Stimulated activated CD8-positive, alpha-beta memory T cell treated with anti-CD3 and anti-CD28 coated beads, Interleukin-4, amount 100 ng/mL, for 4 hours (primary cell): ENCODE measurements at places on chromosomes 5 and 9.

GRCh38 chr5:123937230-123937629 is 425.3 kb downstream of the CSNK1G3 start:
- DNase-seq = no peak

- DNase-seq = no peak
Observed at GRCh38 chr5:79672392-79672791, 17.2 kb upstream of the CMYA5 start.

DNA sequence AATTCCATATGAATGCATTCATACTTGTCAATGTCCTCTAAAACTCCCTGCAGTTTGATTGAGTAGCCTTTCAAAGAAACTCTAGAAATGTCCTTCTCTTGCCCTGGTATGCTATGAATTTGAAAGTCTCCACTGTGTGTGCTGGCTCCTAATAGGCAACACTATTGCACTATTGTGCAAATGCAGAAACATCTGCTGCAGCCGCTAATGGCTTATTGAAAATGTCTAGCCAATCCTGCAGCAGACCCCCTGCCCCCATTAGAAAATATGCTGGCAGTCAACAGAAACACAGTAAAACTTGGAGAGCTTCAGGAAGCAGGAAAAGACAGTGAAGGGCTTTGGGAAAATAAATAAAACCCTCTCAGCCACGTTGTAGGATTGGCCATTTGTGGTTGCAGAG is 87.3 kb upstream of the GRAMD2B start:
- no peak for DNase-seq

DNA sequence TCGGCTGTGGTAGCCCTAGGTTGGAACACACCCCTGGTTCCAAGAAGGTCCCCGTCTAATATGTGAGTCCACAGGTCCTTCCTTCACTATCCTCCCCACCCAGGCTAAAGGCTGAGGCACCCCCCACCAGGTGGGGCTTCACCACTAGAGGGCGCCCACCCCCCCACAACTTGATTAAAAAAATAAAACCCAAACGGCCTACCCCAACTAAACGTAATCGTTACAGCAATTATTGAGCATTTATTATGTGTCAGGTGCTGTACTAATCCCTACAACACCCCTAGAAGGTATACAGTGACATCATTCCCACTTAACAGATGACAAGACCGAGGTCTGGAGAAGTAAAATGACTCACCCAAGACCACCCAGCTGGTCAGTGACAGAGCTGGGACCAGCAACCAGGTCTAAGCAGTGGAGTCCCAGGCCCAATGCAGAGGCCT is 65.0 kb downstream of the FGF18 start:
- peak; percentile 20 for DNase-seq

- no peak for DNase-seq
Observed at GRCh38 chr5:112866739-112867138, 5.7 kb downstream of the SRP19 start.

- no peak for DNase-seq
Observed at GRCh38 chr5:113005454-113005853, 28.9 kb downstream of the DCP2 start.

- no peak for DNase-seq
Observed at GRCh38 chr9:85016384-85017006, 347.0 kb downstream of the NTRK2 start.

DNA sequence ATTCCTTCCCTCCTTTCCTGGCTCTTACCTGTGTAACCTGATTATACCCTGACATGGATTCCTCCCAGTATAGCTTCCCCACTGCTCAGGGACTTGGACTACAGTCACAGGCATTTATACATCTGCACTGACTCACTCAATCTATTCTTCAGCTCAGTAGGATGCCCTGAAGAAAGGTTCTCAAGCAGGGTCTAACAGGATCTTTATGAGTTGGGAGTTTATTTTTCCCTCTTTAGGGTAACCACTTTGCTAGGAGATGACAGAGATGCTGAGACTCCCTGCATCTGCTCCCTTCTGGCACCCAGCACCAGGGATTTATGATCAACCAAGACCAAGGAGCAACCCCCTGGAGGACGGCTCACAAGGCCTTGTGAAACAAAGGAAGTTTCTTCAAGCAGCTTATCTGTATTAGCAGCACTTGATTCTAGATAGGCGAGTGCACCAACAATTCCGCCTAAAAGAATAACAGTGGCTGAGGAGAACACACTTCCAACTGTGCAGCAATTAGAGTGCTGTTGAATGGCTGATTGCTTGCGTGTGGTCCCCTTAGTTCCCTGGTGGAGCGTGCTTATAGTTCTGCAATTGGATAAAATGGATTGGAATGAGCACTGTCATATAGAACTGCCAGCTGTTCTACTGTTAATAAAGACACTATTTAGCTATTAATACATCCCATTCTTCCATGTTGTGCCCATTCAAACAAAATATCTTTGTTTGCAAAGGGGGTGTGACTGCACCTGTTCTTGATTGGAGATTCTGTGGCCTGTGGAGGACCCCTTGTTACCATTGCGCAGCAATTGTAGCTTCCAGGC is 482.6 kb downstream of the ZNF608 start:
- DNase-seq = no peak

DNA sequence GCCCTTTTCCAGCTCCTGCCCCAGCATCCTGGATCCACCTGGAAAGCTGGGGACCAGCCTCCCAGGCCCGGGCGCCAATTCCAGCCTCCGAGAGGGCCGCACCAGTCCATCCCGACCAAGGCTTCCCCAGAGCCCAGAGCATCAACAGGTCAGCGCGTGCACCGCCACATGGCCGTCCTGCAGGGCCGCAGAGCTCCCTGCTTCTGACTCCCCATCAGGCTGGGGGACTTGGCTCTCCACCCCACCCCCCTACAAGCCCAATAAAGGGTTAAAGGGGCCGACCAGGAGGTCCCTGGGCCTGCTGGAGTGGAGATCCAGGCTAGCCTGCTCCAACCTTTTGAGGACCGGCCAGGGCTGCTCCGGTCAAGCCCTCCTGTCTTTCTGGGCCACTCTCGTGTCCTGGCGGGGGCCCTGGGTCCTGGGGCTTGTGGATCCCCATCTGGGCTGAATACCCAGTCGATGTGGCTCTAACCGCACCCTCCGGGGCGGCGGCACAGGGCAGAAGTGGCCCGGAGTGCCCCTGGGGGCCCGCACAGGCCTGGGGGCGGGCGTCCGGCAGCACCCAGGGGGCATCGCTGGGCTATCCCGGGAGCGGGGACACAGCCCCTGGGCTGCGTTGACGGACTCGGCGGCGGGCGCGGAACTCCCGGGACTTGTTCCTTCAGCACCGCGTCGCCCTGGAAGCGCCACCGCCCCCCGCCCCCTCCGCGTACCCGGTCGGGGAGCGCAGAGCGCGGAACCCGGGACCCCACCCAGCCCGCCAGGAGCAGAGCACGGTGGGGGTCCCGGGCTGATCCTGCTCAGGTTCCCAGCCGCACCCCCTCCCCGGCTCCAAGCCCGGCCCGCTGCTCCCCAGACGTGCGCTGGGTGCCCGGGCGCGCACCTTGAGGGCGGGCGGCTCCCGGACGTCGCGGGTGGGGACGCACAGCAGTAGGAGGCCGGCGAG is 590 bp downstream of the ENTPD2 start:
- no peak for DNase-seq

DNA sequence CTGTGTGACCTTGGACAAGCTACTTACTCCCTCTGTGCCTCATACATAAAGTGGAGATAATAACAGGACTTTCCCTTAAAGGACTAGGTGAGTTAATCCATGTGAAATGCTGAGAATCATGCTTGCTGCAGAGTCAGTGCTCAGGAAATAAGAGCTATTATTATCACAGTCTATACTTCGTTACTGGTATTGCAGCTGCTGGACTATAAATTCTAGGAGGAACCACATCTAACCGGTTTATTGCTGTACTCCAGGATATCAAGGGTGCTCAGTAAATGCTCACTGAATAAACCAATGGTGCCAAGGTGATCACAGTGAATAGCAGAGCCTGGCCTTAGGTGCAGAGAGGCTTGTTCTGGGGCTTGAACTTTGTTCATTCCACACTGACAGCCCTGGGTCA is 69.3 kb downstream of the HSPA4 start:
- no peak for DNase-seq

- no peak for DNase-seq
Observed at GRCh38 chr9:3809724-3810123, 283.9 kb upstream of the RFX3 start.

DNA sequence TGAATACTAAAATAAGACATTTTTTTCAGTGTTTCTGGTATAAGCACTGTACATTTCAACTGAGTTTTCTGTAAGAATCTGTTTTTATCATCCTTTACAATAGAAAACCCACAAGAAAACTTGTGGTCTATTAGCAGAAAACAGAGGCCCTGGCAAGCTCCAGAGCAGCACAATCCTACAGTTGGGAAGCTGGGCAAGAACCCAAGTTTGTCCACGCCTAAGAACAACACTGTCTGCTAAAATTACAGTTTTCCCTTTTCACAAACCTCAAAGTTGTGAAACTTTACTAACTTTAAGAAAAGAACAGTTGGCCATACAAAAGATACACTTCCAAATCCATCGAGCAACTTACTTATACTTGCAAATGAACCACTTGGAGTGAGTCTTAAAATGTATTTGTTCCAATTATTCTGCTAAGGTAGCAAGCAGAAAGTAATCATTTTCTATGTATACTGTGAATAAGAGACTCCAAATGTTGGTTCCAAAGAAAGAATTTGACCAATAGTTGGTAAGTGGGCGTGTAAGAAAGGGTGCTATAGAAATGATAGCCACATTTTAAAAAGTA is 982.0 kb upstream of the ARRDC3 start:
- DNase-seq = no peak

- DNase-seq = no peak
Observed at GRCh38 chr9:27362447-27363210, 65.7 kb upstream of the EQTN start.

DNA sequence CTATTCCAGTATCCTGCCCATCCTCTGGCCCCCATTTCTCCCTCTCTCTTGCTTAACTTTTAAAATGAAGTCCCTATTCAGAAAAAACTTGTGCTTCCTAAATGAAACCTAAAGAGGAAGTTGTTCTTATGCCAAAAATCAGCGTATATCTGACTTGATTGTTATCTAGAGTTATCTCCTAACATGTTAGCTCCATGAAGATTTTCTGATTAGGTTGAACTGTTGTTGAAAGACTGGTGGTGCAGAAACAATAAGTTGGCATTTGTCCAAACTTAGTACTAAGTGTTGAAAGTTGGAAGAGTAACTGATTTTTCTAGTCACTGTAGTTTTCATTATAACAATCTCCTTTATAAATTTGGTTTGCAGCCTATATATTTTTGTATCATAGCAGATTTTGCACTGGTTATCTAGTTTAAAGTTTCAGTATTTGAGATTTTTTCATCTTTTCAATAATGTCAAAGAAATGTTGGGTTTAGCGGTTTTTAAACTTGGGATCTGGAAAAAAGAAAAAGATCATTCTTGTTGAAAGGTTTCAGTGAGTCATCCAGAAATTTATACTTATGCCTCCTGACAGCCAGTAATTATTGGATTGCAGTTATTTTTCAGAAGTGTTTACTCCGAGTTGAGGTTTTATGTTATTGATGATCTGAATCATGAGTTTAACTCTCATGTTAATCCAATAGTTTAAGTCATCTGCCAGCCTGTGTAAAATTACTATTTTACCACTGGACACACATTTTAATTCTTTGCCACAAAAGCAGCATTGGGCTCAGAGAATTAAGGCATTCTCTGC is 60.6 kb downstream of the PAM start:
- no peak for DNase-seq

- DNase-seq = no peak
Observed at GRCh38 chr5:91020065-91020800, 362.9 kb downstream of the ARRDC3 start.

GRCh38 chr9:35923927-35924763 is 14.9 kb downstream of the SPAAR start:
- DNase-seq = no peak

DNA sequence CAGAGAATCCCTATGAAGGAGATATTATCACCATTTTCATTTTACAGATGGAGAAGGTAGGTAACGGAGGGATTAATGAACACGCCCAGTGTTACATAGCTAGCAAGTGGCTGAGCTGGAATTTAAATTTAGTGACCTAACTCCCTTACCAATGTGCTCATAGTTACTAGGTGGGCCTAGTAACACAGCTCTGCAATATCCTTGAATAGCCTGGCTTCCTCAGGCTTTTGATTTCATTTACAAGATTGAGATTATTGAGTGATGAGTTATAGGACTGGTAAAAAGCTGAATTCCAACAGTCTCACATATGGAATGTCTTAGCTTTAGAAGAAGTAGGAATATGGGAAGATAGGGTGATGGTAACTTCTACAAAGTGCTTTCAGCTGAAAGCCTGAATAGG is 336.3 kb upstream of the KIF2A start:
- DNase-seq = no peak

GRCh38 chr9:16010221-16010620 is 457.4 kb downstream of the CCDC171 start:
- DNase-seq = no peak

- DNase-seq = no peak
Observed at GRCh38 chr9:129206905-129207304, 28.8 kb upstream of the IER5L start.

DNA sequence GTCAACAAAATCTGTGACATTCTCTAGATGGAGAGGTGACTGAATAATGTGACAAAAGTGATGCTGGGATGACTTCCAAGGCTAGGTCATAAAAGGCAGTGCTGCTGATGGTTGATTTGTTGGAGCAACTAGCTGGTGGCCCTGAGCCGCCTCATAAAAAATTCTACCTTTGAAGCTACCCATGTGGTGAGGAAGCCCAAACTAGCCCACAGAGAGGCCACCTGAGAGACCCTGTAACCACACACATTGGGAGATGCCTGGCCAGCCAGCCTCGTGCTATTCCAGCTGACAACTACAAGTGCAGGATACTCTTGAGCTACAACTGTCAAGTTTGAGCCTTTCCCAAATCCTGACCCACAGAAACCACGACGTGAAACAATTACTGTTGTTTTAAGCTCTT is 22.7 kb downstream of the CLTA start:
- DNase-seq = no peak

DNA sequence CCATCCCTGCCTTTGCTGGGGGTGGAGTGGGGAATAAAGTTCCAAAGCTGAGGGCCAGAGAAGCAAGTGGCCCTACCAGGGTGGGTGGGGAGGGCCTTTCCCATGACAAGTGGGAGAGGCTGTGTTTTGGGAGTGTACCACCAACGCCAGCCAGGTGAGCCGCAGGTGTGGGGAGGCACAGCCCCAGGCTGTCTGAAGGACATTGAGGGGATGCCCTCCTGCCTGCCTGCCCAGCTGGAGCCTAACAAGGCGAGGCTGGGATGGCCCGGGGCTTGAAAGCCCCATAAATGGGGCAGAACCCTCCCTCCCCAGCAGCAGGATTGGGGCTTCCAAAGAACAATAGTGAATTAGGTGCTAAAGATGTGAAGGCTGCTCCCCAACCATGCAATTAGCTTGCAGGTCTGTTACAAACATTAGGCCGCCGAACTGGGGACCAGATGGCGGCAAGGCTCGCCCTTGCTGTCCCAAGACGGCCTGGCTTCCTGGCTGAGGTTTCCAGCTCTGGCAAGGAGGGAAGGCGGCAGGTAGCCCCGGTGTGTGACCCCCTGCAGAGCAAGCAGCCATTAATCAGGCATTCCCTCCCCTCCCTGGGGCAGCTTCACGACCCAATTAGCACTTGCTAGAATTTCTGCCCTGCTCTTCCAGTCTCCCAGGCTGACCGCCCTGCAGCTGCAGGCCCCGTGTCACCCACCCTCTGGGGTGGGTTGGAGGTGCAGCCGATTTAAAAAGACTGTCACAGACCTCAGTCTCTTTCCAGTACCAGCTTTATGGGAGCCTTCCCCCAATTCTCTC is 42.9 kb downstream of the FGF18 start:
- no peak for DNase-seq

- DNase-seq = no peak
Observed at GRCh38 chr5:135348918-135349317, 50.1 kb downstream of the MACROH2A1 start.
